ENCODE measurements at places on chromosomes 16 and 17. TPM values are rescaled to one million over a fixed set of nuclear protein-coding genes. Genes with fewer than 3 reads are reported as not detected.

The KCNJ18 gene
- not detected for total RNA-seq

The PRSS8 gene
- total RNA-seq, result 452 TPM

The WNT9B gene
- not detected for total RNA-seq

The GPRC5B gene
- total RNA-seq, result 6.3 TPM

The SLC13A2 gene
- total RNA-seq, result 50.3 TPM

GRCh38 chr17:61514491-61514890 is 62.3 kb downstream of the TBX4 start:
- no peaks in the 10 kb centered on the region for H3K27me3 ChIP-seq
- H3K36me3 ChIP-seq, result no peaks in the 10 kb centered on the region
- DNase-seq, result no peak
- H3K27ac ChIP-seq, result no peak overlapping the region

DNA sequence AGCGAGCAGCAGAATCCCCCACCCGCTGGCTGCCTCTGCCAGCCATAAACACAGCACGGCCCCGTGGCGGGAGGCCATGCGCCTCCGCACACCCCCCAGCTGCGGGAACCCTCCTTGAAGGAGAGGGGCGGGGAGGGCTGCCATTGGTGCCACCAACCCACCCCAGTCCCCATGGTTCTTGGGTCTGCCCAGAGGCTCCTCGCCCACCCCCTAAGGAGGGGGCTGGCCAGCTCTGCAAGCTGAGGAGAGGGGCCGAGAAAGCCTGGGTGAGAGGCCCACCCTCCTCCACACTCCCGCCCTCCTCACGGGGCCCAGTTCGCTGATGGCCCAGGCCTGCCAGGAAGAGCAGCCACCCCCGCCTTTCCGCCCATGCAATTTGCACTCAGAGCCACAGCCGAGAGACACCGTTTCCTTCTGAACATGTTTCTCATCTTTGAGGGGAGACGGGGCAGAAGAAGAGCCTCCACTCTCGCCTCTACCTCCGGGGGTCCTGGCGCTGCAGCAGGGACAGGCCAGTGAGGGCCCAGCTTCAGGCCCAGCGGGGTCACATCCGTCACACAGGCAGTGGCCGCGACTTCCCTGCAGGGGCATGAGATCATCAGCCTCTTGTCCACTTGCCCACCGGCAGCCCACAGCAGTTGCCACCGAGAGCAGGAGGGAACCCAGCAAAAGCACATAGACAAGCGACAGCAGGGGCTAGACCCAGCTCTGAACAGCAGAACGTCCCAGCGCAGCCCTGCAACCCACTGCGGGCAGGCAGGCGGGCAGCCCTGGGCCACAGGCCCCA is 23.0 kb downstream of the KATNB1 start:
- no peaks in the 10 kb centered on the region for H3K27me3 ChIP-seq
- no peak overlapping the region for H3K4me3 ChIP-seq
- H3K27ac ChIP-seq, result no peak overlapping the region
- no peak for DNase-seq
- no peaks in the 10 kb centered on the region for H3K36me3 ChIP-seq

- DNase-seq, result no peak
- no peaks in the 10 kb centered on the region for H3K4me1 ChIP-seq
- H3K27me3 ChIP-seq, result no peaks in the 10 kb centered on the region
- no peaks in the 10 kb centered on the region for H3K36me3 ChIP-seq
- H3K4me3 ChIP-seq, result no peak overlapping the region
Observed at GRCh38 chr17:49545806-49546545, 29.7 kb upstream of the NXPH3 start.

DNA sequence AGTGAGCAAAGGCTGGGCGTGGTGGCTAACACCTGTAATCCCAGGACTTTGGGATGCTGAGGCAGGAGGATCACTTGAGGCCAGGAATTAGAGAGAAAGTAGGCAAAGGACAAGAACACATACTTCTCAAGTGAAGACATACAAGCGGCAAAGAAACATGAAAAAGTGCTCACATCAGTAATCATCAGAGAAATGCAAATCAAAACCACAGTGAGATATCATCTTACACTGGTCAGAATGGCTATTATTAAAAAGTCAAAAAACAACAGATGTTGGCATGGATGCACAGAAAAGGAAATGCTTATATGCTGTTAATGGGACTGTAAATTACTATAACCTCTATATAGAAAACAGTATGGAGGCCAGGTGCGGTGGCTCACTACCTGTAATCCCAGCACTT is 12.2 kb upstream of the SLX4 start:
- H3K27ac ChIP-seq, result no peak overlapping the region
- no peaks in the 10 kb centered on the region for H3K27me3 ChIP-seq
- no peak overlapping the region for H3K4me3 ChIP-seq
- peaks cover 11% of the 10 kb centered on the region for H3K4me1 ChIP-seq
- H3K36me3 ChIP-seq, result no peaks in the 10 kb centered on the region

DNA sequence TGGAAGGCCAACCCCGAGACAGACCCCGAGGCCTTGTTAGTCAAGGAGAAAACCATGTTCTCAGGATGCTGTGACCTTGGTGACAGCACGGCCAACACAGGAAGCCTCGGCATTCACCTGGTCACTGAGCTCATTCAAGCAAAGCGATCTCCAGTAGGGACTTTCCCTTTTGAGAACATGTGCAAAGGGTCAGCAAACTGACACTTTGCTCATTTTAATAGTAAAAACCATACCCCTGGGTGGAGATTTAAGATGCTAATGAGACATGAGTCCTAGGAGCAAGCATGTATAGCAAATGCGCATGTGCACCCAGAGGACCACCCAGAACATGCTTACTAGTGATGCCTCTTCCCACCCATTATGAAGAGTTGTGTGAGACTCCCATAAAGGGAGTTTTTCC is 5.7 kb upstream of the SULT1A2 start:
- no peaks in the 10 kb centered on the region for H3K27me3 ChIP-seq
- H3K36me3 ChIP-seq, result no peaks in the 10 kb centered on the region
- H3K4me3 ChIP-seq, result no peak overlapping the region
- no peaks in the 10 kb centered on the region for H3K4me1 ChIP-seq
- DNase-seq, result no peak
- no peak overlapping the region for H3K27ac ChIP-seq

DNA sequence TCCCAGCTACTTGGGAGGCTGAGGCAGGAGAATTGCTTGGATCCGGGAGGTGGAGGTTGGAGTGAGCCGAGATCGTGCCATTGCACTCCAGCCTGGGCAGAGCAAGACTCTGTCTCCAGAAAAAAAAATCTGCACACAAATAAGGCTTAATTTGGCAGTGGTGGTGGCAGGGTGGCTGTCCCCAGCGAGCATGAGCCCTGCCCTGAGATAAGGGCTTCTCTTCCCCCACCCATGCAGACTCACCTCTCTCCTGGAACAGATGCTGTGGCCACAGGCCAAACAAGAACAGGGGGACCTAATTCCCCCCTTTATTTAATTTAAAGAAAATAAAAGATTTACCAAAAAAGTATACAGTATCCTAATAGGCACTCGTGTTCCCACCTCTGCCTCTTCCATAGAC is 157.2 kb downstream of the RAB11FIP4 start:
- H3K4me1 ChIP-seq, result no peaks in the 10 kb centered on the region
- no peak for DNase-seq
- no peaks in the 10 kb centered on the region for H3K36me3 ChIP-seq
- peak overlapping the region; percentile 72 for H3K4me3 ChIP-seq
- H3K27ac ChIP-seq, result peak overlapping the region; percentile 90
- H3K27me3 ChIP-seq, result no peaks in the 10 kb centered on the region

DNA sequence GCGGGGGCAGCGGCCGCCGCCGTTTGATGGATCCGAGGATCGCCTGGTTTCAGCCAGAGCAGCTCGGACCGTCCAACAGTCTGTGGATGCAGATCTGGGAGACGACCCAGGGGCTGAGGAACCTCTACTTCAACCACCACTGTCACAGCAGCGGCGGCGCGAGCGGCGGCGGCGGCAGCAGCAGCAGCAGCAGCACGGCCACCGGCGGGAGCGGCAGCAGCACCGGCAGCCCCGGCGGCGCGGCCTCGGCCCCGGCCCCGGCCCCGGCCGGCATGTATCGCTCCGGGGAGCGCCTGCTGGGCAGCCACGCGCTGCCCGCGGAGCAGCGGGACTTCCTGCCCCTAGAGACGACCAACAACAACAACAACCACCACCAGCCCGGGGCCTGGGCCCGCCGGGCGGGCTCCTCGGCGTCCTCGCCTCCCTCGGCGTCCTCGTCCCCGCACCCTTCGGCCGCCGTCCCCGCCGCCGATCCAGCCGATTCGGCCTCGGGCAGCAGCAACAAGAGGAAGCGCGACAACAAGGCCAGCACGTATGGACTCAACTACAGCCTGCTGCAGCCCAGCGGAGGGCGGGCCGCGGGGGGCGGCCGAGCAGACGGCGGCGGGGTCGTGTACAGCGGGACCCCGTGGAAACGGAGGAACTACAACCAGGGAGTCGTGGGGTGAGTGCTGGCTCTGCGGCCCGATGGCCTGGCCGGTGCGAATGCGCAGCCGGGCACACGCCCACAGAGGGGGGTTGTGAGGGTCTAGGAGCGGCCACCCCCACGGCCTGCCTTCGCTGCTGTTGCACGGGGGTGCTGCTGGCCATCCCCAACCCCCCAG is 702 bp downstream of the TENT4B start:
- H3K4me3 ChIP-seq, result peak overlapping the region; percentile 95
- peaks cover 27% of the 10 kb centered on the region for H3K4me1 ChIP-seq
- H3K27ac ChIP-seq, result peak overlapping the region; percentile 99
- H3K27me3 ChIP-seq, result no peaks in the 10 kb centered on the region
- H3K36me3 ChIP-seq, result no peaks in the 10 kb centered on the region
- DNase-seq, result no peak

DNA sequence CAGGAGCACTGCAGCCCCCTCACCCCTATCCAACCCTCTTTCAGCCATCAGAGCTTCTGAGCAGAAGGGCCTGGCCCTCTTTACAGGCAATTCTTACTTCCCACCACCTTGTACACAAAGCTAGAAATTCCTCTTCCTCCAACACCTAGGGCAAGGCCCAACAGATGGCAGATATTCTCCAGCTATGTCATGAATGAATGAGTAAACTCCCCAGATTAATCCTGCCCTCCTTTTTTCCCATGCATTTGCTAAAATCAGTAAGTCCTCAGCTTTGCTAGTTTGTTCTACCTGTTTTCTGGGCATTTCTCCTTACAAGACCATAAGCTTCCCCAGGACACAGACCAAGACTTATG is 20.4 kb upstream of the MRPS23 start:
- peaks cover 56% of the 10 kb centered on the region for H3K4me1 ChIP-seq
- no peaks in the 10 kb centered on the region for H3K36me3 ChIP-seq
- peak overlapping the region; percentile 78 for H3K27ac ChIP-seq
- no peaks in the 10 kb centered on the region for H3K27me3 ChIP-seq
